ENCODE measurements at places on chromosomes 2 and 18. TPM values are rescaled to one million over a fixed set of nuclear protein-coding genes. Genes with fewer than 3 reads are reported as not detected.

Gene NOSTRIN
- not detected for total RNA-seq

Gene LPIN2
- total RNA-seq = 95.9 TPM

Gene DYSF
- total RNA-seq = 0.05 TPM

Gene VIT
- total RNA-seq = not detected

Gene SGO2
- total RNA-seq = 32.3 TPM

Gene GKN2
- total RNA-seq = not detected

Gene GAREM1
- total RNA-seq = not detected

Gene RPS27A
- total RNA-seq = 1,030 TPM

Gene CTAGE1
- not detected for total RNA-seq

Gene KCNK3
- not detected for total RNA-seq

Gene MDH1B
- total RNA-seq = 0.55 TPM

Gene SRD5A2
- total RNA-seq = not detected

Gene CNDP1
- 0.09 TPM for total RNA-seq

Gene ASB18
- not detected for total RNA-seq

Gene NEURL3
- total RNA-seq = 0.16 TPM

Gene CPS1
- total RNA-seq = 1.4 TPM

Gene RIT2
- not detected for total RNA-seq

Gene DPP4
- total RNA-seq = 67.0 TPM

Gene ABCG8
- 0.23 TPM for total RNA-seq

Gene LINC00305
- total RNA-seq = not detected

Gene TCF23
- not detected for total RNA-seq

Gene ZNG1B
- 48.9 TPM for total RNA-seq

Gene LOXHD1
- not detected for total RNA-seq

Gene ANKRD30B
- not detected for total RNA-seq

Gene SERPINB12
- not detected for total RNA-seq

Gene PRKAG3
- total RNA-seq = not detected

Gene AQP12A
- not detected for total RNA-seq

Gene COL6A3
- 7.9 TPM for total RNA-seq

Gene SPATA3
- total RNA-seq = not detected

Gene PROM2
- 0.59 TPM for total RNA-seq

Gene C2orf42
- 24.7 TPM for total RNA-seq

Gene BMP10
- not detected for total RNA-seq

Gene CTLA4
- 166 TPM for total RNA-seq

Gene ACVR1C
- 0.57 TPM for total RNA-seq

Gene ANO7
- 4.3 TPM for total RNA-seq

Gene SERPINB11
- total RNA-seq = not detected

Gene ATP8B1
- not detected for total RNA-seq

Gene ILKAP
- 71.3 TPM for total RNA-seq

Gene CCDC74B
- 0.94 TPM for total RNA-seq

Gene ZNF532
- 4.3 TPM for total RNA-seq

Gene IL1R2
- 0.97 TPM for total RNA-seq

Gene FAP
- not detected for total RNA-seq

Gene DPY30
- total RNA-seq = 72.1 TPM

Gene PLEKHH2
- total RNA-seq = 25.1 TPM

Gene SLC39A6
- 42.7 TPM for total RNA-seq

Gene PJVK
- 1.7 TPM for total RNA-seq

Gene DARS1
- 183 TPM for total RNA-seq

Gene TACR1
- total RNA-seq = not detected

Gene AGXT
- total RNA-seq = not detected

Gene CIDEA
- total RNA-seq = not detected

Gene TMEM169
- total RNA-seq = 1.3 TPM

Gene PTPRM
- 5.6 TPM for total RNA-seq

Gene ZNF804A
- not detected for total RNA-seq

Gene FN1
- total RNA-seq = 4.5 TPM
